ENCODE measurements at places on chromosomes 1 and 21.

DNA sequence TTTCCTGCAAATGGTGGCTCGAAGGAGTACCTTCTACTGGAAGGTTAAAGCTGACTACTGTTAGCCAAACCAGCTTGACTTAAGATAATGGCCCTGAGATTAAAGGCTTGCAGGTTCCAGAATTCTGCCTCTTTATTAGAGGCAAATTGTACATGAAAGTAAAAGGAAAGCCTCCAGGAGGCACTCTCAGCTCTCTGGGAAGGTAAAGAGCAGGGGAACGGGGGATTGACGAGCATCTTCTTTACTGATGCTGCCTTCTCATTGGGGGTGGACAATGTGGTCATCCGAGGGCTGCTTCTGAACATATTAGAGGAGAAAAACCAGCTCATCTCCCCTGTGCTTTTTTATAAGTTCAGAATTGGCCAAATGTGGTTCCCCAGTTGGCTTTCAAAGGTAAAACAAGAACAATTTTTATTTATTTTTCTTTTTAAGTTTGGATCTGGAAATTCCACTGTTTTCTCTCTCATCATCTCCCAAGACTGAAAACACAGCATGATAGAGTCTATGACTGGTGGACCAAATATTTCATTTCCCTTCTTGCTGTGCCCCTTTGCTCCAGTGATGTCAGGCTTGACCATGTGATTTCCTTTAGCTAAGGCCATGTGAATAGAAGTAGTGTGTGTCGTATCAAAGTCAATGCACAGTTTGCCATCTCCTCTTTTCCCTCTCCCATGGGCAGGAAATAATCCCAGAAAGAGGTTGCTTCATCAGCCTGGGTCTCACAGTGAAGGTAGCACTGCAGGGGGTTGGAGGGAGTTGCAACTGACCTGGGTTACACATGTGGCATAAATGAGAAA, 292.7 kb downstream of the PRDM2 start:
- DNase-seq, result no peak

- DNase-seq, result no peak
Measured at GRCh38 chr1:246004301-246004700, 502.8 kb downstream of the SMYD3 start.

GRCh38 chr1:116257836-116258235, 115.2 kb upstream of the ATP1A1 start:
- DNase-seq, result no peak

DNA sequence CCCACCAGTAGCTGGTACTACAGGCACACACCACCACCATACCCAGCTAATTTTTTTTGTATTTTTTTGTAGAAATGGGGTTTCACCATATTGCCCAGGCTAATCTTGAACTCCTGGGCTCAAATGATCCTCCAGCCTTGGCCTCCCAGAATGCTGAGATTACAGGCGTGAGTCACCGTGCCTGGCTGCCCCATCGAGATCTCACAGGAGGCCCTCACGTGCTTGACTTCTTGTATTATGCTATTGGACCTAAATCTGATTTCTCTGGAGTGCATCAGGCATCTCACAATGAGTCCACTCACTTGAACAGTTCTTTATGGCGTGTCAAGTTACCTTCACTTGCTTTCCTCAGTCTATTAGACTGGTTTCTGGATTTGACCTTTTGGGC, 9.3 kb upstream of the RSRP1 start:
- no peak for DNase-seq

GRCh38 chr1:159945483-159946241, at the start of gene IGSF9:
IGSF9 (minus strand) TSS chr1:159945613; CDS start chr1:159943454, 2,159 bp downstream.
- no peak for DNase-seq

GRCh38 chr1:47568763-47569162, 130.9 kb downstream of the FOXD2 start:
- DNase-seq, result no peak

GRCh38 chr1:228334954-228335353, 71.7 kb downstream of the TRIM11 start:
- DNase-seq, result no peak

DNA sequence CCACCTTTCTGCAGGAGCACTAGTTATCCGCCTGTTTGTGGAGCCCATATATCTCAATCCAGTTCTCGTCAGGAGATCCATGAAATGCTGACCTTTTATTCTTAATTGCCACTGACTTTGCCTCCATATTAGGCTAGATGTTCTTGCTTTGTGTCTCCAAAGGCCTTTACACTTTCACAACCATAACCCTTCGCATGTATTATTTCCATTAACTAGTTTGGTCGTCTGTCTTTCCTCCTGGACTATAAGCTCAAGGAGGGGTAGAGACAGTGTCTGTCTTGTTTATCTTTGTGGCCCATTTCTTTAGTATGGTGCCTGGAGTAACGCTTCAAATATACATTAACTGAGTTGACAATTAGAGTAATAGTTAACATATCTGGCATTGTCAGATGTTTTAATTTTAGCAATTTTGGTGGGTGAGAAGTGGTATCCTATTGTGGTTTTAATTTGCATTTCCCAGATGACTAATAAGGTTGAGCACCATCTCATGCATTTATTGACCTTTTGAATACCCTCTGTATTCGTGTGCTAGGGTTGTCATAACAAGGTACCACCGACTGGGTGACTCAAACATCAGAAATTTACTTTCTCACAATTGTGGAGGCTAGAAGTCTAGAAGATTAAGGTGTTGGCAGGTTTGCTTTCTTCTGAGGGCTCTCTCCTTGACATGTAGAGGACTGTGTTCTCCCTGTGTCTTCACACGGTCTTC, 21.7 kb upstream of the IL12RB2 start:
- DNase-seq, result no peak

Measured in spinal cord (tissue), 10 donors.